ENCODE measurements at places on chromosomes 1 and 21.

DNA sequence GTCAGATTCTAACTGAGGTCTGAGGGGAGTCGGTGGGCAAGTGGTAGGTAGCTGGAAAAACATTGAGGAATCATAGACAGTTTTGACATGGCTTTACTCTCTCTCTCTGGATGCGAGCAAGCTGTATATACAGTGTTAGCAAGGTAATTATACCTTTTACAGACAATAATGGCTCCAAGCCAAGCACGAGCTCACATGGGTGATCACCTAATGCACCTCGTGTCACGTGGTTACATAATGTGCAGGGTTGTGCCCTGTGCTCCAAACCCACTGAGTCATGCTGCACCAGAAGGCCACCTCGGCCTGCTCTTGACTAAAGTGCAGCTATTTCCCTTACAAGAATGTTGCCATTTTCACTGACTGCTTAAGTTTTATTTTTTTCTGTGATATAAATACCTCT, 7.6 kb upstream of the CLCA2 start:
- DNase-seq: no peak

DNA sequence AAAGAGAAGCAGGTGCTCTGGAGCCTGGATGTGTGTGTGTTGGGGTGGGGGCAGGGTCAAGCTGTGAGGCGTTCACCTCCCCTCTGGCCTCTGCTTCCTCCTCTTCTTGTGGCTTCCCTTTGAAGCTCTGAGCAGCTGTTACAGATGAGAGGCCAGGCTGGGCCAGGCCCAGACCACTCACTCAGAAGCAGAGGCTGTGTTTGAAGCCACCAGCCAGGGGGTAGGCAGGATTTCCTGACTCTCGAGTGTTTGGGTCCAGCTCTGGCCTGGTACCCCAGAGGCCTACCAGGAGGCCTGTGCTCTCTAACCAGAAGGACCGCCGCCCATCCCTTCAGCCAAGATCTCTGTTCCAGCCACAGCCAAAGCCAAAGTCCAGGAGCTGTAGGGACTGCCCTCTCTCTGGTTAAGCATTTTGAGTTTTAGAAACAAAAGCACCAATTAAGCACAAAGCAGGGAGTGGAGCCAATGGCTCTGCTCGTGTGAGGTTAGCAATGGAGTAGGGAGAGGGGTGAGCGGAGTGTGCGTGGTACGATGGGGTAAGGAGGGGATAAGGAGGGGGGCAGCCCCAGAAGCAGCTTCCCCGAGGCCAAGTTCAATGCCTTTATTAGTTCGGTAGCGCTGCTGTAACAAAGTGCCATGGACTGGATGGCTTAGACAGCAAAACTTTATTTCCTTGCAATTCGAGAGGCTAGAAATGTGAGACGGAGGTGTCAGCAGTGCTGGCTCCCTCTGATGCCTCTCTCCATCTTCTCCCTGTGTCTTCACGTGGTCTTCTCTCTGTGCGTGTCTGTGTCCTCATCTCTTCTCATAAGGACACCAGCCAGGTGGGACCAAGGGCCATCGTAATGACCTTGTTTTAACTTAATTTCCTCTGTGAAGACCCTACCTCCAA, 20.5 kb downstream of the RCSD1 start:
- no peak for DNase-seq

GRCh38 chr1:247111700-247112478, 7.7 kb upstream of the ZNF669 start:
- no peak for DNase-seq

DNA sequence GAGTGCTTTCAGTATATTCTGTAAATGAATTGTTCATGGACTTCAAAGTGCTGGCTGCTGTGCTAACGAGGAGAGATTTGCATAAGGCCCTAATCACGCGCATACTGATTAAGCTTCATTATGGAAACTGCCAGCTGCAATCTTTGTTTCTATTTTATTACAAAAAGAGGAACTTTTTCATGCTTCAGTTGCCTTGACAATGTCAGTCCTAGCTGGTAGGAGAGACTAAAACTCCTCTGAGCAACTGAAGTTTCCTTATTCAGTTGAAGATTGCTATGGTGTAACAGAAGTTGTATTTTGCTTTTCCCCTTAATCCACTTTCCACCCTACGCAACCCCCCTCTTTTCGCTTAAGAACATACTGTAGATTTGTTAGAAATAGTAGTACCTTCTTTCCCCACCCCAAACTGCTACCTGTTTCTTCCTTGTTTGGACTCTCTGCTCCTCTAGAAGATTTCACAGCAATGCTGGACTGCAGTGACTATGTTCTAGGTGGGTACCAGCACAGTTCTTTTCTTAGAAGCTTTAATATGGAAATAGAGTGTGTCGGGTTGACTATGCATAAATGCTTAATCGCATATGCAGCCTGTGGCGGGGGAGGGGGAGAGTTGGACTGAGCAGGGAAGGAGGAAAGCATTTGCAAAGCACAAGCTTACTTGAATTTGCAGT, 108.3 kb downstream of the POU2F1 start:
- DNase-seq: no peak

DNA sequence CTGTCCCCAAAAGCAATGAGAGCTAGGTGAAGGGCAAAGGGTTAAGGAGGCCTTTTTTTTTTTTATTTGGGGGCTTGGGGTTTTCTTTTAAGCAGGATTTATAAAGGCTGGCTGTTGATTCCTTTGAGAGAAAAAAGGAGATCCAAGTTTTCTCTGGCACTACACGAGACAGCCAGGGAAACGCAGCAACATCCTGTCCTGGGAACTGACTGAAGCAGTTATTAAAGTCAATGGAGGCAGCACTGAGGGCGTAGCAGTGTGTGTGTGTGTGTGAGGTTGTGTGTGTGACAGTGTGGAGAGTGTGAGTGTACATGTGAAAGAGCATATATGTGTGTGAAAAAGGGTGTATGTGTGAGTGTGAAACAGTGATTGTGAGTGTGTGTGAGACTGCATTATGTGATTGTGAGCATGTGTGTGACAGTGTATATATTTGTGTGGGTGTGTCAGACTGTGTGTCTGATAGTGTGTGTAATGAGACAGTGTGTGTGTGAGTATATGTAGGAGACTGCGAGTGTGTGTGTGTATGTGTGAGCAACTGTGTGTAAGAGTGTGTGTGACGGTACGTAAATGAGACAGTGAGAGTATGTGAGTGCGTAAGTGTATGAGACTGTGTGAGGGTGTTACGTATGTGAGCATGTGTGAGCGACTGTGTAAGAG, 65.9 kb upstream of the TIAM1 start:
- DNase-seq: no peak

GRCh38 chr1:29017975-29018712, 103.8 kb downstream of the EPB41 start:
- DNase-seq: no peak

GRCh38 chr1:77421504-77422233, 139.8 kb downstream of the AK5 start:
- no peak for DNase-seq

Measured in stimulated activated CD8-positive, alpha-beta memory T cell treated with anti-CD3 and anti-CD28 coated beads, Interleukin-4, amount 100 ng/mL, for 48 hours (primary cell).